ENCODE measurements at places on chromosomes 4 and X. TPM values are rescaled to one million over a fixed set of nuclear protein-coding genes. Genes with fewer than 3 reads are reported as not detected.
A peak's percentile ranks its signal among the peaks of the same experiment; 100 is the strongest.

The P2RY8 gene
- 3.0 TPM for total RNA-seq

DNA sequence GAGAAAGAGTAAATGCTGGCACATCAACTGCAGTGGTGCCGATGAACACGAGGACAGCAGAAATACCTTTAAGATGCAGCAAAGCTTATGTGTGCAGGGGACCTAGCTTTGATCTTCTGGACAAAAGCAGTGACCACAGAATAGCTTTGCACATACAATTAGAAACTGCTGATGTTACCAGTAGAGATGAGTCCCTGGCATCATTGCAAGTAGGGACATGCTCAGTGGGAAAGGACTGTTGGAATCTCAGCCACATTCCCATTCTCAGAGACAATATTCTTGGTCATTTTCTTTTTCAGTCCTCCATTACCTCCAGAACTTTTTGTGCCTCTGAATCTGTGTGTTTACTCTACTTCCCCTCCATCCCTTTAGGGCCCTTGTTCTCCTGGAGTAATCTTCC, 16.9 kb upstream of the PDLIM3 start:
- DNase-seq, result no peak

DNA sequence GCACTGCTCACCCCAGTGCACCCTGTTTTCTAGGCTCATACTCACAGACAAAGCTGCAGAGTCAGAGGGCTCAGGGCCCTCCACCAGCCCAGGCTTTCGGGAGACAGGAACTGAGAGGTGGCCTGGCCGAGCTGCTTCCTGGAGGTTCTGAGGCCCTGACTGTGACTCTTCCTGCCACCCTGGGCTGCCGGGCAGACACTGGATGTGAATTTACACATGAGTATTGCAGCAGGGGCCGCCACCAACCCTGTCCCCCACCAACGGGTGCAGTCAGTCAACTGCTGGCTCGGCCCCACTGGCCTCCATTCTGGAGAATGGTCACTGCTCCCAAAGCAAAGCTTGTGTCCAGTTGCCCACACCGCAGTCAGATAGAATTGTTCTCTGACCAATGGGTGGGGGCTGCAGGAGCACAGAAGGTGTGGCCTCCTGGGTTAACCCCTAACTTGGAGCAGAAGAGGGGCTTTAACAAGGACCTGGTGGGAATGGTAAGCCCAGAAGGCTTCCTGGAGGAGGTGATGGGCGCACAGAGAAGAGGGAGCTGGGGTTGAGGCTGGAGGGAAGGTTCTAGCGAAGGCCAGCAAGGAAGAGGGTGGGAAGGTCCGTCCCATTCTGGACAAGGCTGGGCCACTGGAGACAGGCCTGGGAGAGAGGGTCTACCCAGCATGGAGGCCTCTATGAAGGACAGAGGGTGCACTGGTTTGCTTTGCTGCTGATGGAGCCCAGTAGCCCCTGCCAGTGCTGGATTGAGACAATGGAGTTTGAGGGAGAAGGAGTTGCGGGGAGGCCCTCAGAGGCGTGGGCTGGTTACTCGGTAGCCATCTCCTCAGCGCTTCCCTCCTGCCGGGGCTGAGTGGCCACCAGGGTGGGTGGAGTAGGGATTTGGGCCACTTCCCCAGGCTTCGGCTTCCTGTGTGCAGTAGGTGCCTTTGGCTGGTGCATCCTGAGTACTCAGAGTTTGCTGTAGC, 135.3 kb downstream of the CPZ start:
- peak; percentile 38 for DNase-seq

- no peak for DNase-seq
Measured at GRCh38 chr4:89506866-89507491, 199.4 kb upstream of the GPRIN3 start.

DNA sequence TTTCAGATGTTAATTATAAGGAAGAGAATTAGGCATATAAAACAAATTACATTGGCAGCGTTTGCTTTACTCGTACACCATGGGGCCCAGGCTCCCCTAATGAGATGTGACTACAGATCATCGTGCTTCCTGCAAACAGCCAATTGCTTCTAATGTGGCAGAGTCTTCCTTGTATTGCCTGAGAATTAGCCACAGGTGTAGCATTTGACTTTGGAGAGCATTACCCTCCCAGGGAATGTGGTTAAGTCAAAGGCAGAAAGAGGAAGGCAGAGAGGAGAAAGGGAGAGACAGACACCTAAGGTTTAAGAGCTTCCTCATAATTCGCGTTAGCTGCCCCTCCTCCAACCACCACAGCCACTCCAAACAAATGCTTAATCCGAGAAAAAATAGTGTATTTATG, 97.0 kb downstream of the MID1IP1 start:
- DNase-seq, result no peak

DNA sequence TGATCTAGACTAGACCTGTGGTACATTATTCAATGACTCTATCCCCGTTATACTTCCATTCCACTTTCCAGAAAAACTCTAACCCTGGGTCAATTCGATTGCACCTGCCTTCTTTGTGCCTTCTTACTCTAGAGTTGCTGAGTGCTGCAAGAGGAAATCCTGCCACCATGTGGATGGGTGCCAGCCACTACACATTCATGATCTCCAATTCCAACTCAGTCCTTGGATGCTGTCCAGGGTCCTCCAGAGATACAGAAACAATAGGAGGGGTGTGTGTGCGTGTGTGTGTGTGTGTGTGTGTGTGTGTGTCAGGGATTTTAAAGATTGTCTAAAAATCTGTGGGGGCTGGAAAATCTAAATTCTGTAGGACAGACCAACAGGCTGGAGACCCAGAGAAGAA, 42.9 kb upstream of the INTS6L start:
- DNase-seq, result peak; percentile 68

The MAGEB17 gene
- not detected for total RNA-seq

- no peak for DNase-seq
Measured at GRCh38 chr4:173357939-173358338, 12.8 kb upstream of the SAP30 start.

DNA sequence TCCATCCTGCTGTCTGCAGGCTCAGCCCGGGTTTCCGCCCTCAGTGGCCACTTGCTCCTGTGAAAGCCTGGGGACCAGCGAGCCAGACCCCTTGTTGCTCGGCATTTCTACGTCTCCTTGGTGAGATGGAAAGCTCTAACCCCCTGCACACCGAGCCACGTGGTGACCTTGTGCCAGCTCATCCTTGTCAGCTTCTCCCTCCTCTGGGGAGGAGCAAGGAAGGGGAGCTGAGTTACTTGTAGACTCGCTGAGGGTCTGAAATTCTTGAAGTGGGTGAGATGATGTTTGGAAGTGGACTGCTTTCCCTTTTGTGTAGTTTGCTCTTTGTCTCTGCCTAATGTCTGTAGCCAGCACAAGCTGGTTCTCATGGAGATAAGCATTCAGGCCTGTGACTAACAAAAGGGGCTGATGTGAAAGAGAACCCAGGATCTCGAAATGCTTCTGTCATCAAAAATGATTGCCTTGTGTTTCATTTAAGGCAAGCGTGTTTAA, 29.3 kb downstream of the RGS12 start:
- no peak for DNase-seq

The PNMA5 gene
- 0.18 TPM for total RNA-seq

GRCh38 chr4:19092797-19093196, 1071.2 kb upstream of the LCORL start:
- no peak for DNase-seq

The CTAG1B gene
- total RNA-seq, result not detected

DNA sequence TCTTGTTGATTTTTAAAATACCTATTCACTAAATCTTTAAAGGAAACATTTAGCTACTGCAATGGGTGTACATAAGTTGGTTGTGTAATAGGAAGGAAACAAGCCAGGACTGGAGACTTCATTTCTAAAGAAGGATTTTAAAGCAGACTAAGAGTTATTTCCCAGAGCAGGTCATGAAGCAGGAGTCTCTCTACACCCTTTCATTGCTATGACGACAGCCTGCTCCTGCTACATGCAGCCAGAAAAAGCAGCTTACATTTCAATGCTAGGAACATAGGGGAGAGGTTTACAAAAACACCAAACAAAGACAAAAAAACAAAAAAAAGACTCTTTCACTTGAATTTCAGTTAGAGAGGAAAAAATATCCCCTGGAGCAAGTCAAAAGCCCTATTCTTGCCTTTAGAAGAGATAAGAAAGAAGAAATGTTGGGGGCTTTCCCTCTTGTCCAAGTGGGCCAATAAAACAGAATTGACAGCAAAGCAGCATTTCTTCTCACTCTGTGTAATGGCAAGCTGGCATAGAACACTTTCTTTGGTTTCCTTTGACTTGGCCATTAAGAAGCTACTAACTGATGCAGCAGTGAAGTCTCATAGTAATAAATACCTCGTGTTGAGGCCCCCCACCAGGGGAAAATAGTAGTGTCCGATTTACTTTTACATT, 3.4 kb downstream of the SPARCL1 start:
- no peak for DNase-seq

GRCh38 chr4:148205476-148205875, 236.7 kb downstream of the NR3C2 start:
- DNase-seq, result no peak

The FAT1 gene
- total RNA-seq, result 106 TPM
